ENCODE measurements at places on chromosomes 5 and 9. TPM values are rescaled to one million over a fixed set of nuclear protein-coding genes. Genes with fewer than 3 reads are reported as not detected.

PTGDS gene
- 57.3 TPM for total RNA-seq

MLLT3 gene
- 15.3 TPM for total RNA-seq

HMMR gene
- 0.33 TPM for total RNA-seq

MYOT gene
- total RNA-seq = 1.5 TPM

RAPGEF1 gene
- total RNA-seq = 69.8 TPM

Measured in subcutaneous adipose tissue (tissue), 4 donors.